ENCODE measurements at places on chromosomes 5 and 9. TPM values are rescaled to one million over a fixed set of nuclear protein-coding genes. Genes with fewer than 3 reads are reported as not detected.

DNA sequence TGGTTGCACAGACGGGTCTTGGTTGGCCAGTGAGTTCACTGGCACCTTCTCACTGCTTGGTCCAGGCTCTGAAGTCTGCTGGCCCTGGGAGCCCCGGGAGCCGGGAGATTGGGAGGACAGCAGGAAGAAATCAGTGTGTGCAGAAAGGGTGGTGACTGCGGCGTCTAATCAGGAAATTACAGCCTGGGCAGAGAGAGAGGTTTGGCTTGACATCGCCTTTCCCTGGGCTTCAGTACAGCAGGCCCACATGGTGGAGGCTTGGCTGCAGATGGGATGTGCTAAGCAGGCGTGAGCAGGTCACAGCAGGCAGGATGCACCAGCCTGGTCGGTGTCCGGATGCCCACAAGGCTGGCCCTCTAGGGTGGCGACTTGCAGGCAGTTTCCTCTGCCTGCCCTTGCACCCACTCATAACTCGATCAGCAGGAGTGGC, 17.2 kb downstream of the PITX1 start:
- DNase-seq = no peak

DNA sequence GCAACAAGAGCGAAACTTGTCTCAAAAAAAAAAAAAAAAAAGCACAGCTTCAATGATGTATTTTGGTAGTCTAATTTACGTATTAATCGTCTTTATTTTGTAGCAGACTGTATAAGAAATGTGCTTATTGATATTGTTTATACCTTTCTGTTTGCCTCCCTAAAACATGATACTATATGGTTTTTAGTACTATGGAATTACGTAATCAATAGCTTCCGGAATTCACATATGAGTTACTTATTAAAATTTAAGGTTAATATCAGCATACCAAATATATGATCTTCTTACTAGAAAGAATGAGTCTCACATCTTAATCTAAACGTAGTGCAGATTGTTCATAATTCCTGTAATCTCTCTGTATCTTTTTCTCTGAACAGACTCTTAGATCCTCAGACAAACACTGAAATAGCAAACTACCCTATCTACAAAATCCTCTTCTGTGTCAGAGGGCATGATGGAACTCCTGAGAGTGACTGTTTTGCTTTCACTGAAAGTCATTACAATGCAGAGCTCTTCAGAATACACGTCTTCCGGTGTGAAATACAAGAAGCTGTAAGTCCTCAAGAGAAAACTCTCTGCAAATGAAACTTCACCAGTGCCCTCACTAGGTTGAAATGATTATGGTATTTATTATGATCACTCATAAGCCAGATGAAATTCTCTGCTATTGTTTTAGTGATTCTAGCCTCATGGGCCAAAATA, 44.4 kb upstream of the GPR21 start:
- no peak for DNase-seq

The GBGT1 gene
- polyA plus RNA-seq = 10.3 TPM

The ELAVL2 gene
- 0.28 TPM for polyA plus RNA-seq

DNA sequence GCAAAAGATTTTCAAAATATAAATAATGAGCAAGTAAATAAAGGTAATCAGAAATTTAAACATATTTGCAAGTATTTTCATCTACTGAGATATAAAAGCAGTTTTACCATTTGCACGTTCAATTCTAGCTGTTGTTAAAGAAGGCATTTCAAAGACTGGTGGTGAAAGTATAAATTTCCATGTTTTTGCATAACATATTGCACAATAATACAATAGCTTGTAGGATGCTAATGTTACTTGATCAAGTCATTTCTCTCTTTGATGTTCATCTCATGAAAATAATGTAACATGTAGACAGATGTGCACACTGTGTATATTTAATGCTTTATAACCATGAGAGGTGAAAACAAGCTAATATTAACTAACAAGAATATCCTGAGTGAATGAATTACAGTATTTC, 651.9 kb downstream of the CDH9 start:
- no peak for DNase-seq

The C9orf50 gene
- polyA plus RNA-seq = 0.20 TPM

DNA sequence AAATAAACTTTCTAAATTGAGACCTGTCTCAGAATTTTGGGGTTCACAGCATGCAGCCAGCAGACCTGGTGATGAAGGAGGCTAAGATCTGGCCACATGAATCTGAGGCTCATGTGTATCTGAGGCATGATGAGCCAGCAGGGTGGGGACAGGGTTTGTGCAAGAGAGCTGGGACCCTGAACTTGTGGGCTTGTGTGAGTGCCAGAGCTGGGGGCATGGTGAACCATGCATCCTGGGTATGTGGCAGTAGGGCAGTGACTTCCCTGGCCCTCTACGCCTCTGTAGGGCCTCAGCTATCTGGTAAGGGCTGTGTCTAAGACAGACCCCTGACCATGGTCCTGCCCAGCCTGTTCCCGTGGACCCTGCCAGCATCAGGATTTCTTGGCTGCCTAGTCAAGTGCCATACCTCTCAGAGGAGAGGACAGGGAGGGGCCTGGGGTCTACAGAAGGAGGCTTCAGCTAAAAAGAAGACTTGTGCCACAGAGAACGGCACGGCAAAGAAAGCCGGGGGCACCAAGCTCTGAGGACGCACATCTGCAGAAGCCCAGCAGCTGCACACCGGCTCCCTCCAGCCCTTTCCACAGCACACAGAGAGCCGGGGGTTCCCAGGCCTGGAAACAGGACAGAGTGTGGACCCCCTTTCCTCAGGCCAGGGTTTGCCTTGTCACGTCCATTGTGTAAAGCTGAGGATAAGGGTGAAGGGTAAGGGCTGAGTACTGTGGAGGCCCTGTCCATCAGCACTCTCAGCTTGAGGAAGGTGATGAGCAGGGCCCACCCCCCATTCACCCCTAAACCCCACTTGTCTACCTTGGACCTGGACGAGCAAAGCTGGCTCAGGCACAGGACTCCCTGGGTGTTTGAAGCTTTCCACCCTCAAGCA, 130.1 kb downstream of the MRPL36 start:
- DNase-seq = no peak

The IL7R gene
- polyA plus RNA-seq = 65.9 TPM

GRCh38 chr9:7534211-7534935, 265.2 kb downstream of the DMAC1 start:
- no peak for DNase-seq

DNA sequence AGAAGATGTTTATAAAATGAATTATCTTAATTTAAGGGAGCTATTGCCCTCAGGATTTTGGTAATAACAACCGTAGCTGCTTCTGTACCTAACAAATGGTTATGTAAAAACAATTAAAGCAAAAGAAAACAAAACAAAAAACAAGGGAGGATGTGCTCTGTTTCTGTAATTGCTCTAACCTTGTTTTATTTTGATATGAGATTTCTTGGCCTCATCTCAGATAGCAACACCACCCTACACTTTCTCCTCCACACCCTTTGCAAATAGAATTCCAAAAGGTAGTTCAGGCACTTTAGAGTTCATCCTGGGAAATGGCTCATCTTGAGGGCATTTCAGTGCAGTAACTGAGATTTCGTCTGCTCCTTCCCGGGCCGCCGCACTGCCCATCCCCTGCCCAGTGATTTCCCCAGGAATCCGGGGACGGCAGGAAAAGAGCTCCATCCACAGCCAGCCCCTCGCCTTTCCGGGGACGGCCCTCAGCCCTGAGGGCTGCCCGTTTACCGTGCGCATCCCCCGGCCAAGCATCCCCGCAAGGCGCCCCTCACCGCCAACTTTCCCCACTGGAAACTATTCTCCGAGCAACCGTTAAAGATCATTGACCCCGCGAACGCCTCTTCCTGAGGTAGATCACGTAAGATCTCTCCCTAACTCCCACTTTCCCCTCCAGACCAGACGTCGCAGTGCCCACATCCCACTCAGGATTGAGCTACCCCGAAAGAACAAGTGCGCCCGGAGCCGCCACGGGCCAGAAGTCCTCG, 1.2 kb downstream of the FNBP1 start:
- DNase-seq = no peak

DNA sequence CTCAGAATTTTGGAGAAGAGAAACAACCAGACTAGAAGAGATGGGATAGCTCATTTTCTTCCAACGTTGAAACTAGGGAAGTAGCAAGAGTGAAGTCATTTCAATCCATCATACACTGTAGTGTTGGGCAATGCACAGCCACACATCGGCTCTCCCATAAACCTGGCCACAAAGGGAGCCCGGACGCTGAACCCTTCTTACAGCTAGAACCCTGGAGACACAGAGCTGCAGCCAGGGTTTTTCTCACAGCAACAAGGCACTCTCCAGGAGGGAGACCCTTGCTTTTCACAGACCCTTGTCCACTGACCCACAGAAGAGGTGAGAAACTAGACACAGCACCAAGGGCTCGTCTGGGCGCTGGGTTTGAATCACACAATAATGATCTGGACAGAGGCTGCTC, 101.4 kb upstream of the FSTL4 start:
- DNase-seq = no peak

GRCh38 chr5:158014372-158014771, 155.4 kb upstream of the CLINT1 start:
- DNase-seq = no peak

DNA sequence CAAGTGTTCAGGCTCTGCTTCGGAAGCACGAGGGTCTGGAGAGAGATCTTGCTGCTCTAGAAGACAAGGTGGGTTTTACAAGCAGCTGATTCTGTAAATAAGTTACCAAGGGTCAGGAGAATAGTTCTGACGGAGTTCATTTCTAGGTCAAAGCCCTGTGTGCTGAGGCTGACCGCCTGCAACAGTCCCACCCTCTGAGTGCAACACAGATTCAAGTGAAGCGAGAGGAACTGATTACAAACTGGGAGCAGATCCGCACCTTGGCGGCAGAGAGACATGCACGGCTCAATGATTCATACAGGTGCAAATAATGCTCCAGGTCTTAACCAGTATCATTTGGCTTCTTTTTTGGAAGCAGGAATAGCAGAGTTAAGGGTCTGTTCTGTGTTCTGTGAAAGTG, 24.8 kb downstream of the SPTAN1 start:
- DNase-seq = no peak

- no peak for DNase-seq
These were observed 2.8 kb downstream of the MCCC2 start for GRCh38 chr5:71589903-71590302.

The PCDHGA8 gene
- polyA plus RNA-seq = 0.77 TPM

DNA sequence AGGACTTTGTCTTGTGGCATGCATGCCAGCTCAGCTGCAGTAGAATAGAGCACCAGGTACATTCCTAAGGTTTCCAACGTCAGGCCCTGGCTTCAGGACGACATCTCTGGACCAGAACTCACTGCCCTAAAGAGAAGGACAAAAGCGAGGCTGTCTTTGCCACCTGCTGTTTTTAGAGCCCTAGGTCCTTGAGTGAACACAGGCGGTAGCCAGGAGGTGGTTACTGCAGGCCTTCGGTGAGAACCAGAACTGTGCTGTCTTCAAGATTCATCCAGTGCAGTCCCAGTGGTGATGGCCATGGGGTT, 288.9 kb upstream of the CDH18 start:
- DNase-seq = no peak

GRCh38 chr5:122263352-122264030, 48.5 kb upstream of the SNCAIP start:
- DNase-seq = no peak

- no peak for DNase-seq
These were observed 24.1 kb upstream of the FOXI1 start for GRCh38 chr5:170081616-170082015.

DNA sequence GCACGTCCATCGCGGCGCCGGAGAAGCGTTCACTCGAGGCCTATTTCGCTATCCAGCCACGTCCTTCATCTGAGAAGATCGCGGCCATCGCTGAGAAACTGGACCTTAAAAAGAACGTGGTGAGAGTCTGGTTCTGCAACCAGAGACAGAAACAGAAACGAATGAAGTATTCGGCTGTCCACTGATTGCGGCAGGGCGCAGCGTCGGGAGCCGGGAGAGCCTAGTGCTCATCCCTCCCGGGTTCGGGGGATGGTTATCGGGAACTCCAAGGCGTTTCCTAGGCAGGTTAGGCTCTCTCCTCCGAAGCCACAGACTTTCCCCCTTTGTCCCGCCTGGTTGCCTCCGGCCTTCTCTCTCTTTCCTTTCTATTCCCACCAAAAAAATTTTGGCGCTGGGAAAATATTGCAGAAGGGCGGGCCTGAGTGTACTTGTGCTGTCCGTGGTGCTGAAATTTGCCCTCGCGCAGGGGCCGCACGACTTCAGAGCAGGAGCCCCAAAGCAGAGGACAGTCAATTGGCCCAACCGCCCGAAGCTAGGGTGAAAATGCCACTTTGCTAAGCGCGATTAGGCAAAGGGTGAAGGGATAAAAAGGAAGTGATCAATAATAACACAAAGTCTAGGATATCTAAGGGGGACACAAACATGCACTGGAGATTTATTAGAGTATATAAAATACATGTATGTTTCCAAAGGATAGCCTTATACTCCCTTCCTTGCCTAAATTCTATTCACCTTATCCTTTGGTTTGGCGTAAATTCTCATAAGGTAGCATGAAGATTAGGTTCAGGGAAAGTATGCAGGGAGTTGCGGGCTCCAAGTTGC, 1.8 kb downstream of the POU4F3 start:
- DNase-seq = no peak

The UQCRQ gene
- polyA plus RNA-seq = 292 TPM

DNA sequence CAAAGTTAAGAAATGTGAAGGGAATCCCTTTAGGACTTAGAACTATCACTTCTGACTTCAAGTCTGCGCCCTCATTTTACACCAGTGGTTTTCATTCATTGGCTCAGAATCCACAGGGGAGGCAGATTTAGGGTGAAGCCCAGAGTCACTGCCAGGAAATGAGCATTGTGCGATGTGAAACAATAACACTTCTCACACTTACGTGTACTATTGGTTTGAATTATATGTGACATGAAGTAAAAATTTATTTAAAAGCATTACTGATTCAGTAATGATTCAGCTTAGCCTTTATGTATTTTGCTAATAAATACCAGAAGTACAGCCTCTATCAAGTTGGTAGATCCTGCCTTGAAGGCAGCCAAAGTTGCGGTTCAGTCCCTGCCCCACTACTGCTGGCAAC, 98.6 kb downstream of the PAM start:
- DNase-seq = no peak

The KIF4B gene
- not detected for polyA plus RNA-seq

- no peak for DNase-seq
These were observed 164.2 kb upstream of the TARS1 start for GRCh38 chr5:33276628-33276950.

The SET gene
- polyA plus RNA-seq = 51.6 TPM

GRCh38 chr5:52989781-52990527, 802 bp downstream of the ITGA2 start:
- no peak for DNase-seq

The WDR31 gene
- polyA plus RNA-seq = 2.0 TPM

- no peak for DNase-seq
These were observed 29.9 kb downstream of the DPYSL3 start for GRCh38 chr5:147479949-147480348.

The PCDHB1 gene
- not detected for polyA plus RNA-seq

DNA sequence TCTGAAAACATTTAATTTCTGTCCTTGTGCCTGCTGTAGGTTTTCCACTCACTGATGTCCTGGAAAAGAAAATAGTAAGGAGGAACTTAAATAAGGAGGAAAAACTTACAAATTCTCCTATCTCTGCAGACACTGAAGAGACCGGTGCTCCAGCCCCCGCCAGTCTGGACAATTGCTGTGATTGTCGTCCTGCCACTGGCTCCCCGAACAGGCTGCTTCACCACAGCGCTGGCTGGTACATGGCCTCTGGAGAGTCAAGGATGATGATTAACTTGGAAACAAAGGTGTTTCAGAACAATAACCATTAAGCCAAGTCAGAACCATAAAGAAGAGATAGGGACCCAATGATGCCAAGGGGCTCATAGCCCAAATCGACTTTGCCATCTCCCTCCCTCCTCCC, 7.3 kb downstream of the PLAC8L1 start:
- DNase-seq = no peak
